Bronchial epithelial cell (primary cell): ENCODE measurements at places on chromosomes 16 and 17. TPM values are rescaled to one million over a fixed set of nuclear protein-coding genes. Genes with fewer than 3 reads are reported as not detected.

RAD51C gene
- 17.6 and 34.4 TPM in 2 replicates for total RNA-seq

SCARF1 gene
- total RNA-seq, result 0.38 and 0.53 TPM in 2 replicates

ITGB3 gene
- 0.26 and 0.51 TPM in 2 replicates for total RNA-seq

BTBD17 gene
- not detected in 2 replicates for total RNA-seq

CENPV gene
- 5.1 and 17.4 TPM in 2 replicates for total RNA-seq

GLIS2 gene
- 0.53 and 0.77 TPM in 2 replicates for total RNA-seq

USP43 gene
- total RNA-seq, result 13.4 and 14.2 TPM in 2 replicates

RCVRN gene
- total RNA-seq, result not detected in 2 replicates

AURKB gene
- total RNA-seq, result 0.64 and 1.6 TPM in 2 replicates

MILR1 gene
- total RNA-seq, result 0.79 TPM in 1 of 2 replicates, not detected in the other
